ENCODE measurements at places on chromosomes 11 and 22.

- no peak for DNase-seq
Measured at GRCh38 chr11:79335681-79336080, 105.1 kb downstream of the TENM4 start.

DNA sequence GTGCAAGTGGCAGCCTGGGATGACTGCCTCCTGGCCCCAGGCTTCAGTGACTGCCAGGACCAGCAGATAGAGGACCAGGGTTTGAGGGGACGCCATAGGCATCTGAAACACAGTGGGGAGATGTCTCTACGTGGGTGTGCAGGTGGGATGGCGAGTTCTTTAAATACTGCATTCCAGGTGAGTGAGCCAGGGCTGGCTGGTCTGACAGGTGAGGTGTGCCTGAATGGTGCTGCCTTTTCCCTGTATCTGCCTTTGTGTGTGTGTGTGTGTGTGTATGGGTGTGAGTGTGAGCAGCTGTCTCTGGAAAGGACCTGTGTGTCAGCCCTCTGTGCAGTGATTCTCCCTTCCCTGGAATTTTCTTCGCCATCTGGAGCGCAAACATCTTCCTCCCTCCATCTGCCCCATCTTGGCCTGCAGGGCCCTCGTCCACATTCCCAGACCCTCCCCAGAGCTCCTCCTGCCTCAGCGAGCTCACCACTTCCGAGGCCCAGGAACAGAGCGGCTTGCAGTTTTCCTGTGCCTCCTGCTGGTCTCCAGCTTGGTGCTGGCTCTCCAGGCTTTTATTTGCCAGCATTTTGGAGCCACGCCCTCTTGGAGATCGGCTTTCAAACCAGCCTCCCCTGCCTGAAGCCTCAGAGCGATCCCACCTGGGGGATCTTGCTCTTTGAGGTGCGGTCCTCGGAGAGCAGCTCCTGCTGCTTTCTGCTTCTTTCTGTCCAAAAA is at the start of gene GPHA2:
TSS of gene GPHA2 (minus strand) at position 535 of the 723 bp plus-strand sequence. CDS start at position 102, 433 bp downstream.
- DNase-seq, result no peak

DNA sequence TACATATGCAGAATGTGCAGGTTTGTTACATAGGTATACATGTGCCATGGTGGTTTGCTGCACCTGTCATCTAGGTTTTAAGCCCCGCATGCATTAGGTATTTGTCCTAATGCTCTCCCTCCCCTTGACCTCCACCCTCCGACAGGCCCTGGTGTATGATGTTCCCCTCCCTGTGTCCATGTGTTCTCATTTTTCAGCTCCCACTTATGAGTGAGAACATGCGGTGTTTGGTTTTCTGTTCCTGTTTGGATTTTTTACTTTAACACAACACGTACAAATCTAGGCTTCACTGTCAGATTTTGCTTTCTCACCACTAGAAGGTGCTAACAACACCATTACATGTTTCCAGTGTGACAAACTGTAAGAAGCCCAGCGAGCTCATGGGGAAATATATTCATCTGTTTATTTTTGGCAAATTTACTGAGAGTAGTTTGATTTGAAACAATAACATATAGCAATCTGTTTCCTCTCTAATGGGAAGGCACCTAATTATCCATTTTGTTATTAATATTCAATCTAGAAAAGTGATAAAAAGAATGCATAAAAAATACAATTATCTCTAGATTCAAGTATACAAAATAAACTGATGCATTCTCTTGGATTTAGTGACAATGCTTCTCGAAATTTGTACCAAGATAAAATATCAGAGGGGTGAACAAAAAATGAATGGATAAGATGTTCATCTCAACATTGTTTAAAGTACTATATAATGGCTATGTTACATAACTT is 23.2 kb upstream of the BIRC3 start:
- DNase-seq, result peak; percentile 17

GRCh38 chr11:27995083-27995482 is 112.9 kb downstream of the KIF18A start:
- no peak for DNase-seq

DNA sequence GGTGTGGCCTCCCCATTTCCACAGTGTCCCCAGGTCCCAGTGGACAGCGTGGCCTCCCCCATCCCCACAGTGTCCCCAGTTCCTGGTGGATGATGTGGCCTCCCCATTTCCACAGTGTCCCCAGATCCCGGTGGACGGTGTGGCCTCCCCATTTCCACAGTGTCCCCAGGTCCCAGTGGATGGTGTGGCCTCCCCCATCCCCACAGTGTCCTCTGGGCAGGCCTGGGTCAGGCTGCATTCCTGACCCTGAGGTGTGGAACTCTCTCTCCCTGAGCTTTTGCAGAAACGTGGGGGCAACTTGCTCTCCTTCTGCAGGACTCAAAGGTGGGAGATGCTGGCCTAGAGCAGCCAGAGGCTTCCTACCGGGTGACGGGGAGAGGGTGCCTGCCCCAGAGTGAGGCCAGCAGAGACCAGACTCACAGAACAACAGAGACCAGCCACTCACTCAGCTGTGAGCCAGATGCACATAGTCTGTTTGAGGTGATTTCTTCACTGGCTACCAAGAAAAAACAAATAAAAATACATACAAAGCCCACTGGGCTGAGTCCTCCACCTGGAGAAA is 85.8 kb upstream of the FGF3 start:
- DNase-seq, result no peak

DNA sequence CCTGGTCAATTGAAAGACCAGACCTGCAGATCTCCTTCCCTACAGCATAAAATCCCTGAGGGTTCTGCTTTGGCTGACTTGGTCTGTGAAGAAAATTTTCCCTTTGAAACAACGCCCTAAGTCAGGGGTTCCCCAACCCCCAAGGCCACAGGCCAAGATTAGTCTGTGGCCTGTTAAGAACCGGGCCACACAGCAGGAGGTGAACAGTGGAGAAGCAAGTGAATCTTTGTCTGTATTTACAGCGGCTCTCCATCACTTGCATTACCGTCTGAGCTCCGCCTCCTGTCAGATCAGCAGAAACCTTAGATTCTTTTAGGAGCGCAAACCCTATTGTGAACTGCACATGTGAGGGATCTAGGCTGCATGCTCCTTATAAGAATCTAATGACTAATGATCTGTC is 38.2 kb downstream of the CCDC83 start:
- no peak for DNase-seq

GRCh38 chr11:65865550-65866172 is 5.4 kb downstream of the MUS81 start:
- no peak for DNase-seq

GRCh38 chr11:78800096-78800690 is 225.5 kb upstream of the NARS2 start:
- no peak for DNase-seq

GRCh38 chr11:33696411-33696810 is 4.2 kb downstream of the C11orf91 start:
- DNase-seq, result no peak

GRCh38 chr11:113994077-113994954 is 19.4 kb downstream of the HTR3A start:
- peak; percentile 29 for DNase-seq

- no peak for DNase-seq
Measured at GRCh38 chr11:106624377-106624776, 393.9 kb downstream of the GUCY1A2 start.

GRCh38 chr11:107957109-107957588 is 28.9 kb downstream of the RAB39A start:
- DNase-seq, result no peak

GRCh38 chr11:104120493-104121137 is 43.3 kb downstream of the PDGFD start:
- no peak for DNase-seq

DNA sequence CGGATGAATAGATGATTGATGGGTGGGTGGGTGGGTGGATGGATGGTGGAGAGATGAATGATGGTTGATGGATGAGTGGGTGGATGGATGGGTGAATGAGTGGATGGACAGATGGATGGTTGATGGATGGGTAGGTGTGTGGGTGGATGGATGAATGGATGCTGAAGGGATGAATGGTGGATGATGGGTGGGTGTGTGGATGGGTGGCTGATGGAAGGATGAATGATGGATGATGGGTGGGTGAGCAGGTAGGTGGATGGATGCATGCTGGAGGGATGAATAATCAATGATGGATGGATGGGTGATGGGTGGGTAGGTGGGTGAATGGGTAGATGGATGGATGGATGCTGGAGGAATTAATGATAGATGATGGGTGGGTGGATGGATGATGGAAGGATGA is 40.5 kb downstream of the ANO1 start:
- no peak for DNase-seq

DNA sequence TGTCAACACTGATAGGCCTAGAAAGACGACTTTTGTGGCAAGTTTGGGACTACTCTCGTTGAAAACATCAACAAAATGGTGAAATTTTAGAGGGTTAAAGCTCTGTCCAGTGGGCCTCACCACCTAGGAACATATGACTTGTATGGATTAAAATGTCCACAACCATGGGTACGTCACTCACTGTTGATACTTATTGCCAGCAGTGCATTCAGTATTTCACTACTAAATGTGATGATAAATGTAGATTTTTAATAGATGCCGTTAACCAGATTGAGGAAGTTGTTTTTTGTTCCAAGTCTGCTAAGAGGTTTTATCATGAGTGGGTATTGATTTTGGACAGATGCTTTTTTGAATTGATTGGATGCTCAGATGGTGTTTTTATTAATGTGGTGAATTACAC is 33.7 kb downstream of the POLD3 start:
- DNase-seq, result no peak

GRCh38 chr22:37176464-37177061 is 11.5 kb downstream of the C1QTNF6 start:
- no peak for DNase-seq

- DNase-seq, result no peak
Measured at GRCh38 chr11:17531071-17531600, 13.1 kb downstream of the USH1C start.
